ENCODE measurements at places on chromosomes 6 and 20. TPM values are rescaled to one million over a fixed set of nuclear protein-coding genes. Genes with fewer than 3 reads are reported as not detected.

Gene TAGAP
- not detected for total RNA-seq

Gene ZSCAN12
- total RNA-seq, result 17.5 TPM

Gene SLC17A9
- total RNA-seq, result 8.3 TPM

Gene LY6G6C
- 1.3 TPM for total RNA-seq

Gene TUBB2B
- total RNA-seq, result 276 TPM

GRCh38 chr6:142489722-142490610, 188.2 kb downstream of the ADGRG6 start:
- no peak for DNase-seq

DNA sequence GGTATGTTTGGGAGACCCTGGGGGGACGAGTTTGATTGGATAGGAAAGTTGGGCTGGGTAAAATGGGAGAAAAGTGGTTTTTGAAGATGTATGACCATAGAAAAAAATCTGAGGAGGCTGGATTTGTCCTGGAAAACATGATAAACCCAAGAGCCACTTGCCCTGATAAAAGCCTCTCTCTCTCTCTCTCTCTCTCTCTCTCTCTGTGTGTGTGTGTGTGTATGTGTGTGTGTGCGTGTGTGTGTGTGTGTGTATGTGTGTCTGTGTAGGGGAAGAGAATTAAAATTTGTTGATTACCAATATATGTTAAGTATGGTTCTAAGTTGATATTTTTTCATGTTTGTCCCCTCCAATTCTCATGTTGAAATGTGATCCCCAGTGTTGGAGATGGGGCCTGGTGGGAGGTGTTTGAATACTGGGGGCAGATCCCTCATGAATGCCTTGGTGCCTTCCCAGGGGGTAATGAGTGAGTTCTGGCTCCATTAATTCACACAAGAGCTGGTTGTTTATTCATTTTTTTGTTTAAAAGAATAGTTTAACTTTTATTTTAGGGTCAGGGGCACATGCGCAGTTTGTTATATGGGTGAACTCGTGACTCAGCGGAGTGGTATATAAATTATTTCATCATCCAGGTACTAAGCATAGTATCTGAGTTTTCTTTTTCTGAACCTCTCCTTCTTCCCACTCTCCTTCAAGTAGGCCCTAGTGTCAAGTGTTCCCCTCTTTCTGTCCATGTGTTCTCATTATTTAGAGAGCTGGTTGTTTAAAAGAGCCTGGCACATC, 208.8 kb downstream of the TFAP2B start:
- no peak for DNase-seq

GRCh38 chr20:4730780-4731179, 9.1 kb downstream of the PRND start:
- DNase-seq, result no peak

- DNase-seq, result no peak
Observed at GRCh38 chr6:36688739-36689075, 8.9 kb upstream of the RAB44 start.

- no peak for DNase-seq
Observed at GRCh38 chr6:47737406-47737805, 39.0 kb downstream of the ADGRF4 start.

- DNase-seq, result no peak
Observed at GRCh38 chr6:90294614-90294988, 2.0 kb downstream of the BACH2 start.

- no peak for DNase-seq
Observed at GRCh38 chr6:11714116-11714797, 64.3 kb downstream of the ADTRP start.

DNA sequence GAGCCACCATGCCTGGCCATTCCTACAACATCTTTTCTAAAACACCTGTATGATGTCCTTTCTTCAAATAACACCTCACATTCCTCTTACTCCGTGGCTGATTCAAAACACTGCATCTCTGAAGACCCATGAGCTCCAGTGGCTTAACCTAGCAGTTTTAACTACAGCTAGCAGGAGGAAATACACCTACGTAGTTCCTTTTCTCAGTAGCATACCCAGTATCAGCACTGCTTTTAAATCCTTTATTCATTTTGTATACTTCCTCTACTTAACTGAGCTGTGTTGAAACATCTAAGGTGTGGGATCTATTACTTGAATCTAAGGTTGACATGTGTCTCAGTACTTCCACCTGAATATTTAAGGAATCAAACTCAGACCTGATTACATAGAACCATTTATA, 113.6 kb upstream of the CCDC28A start:
- no peak for DNase-seq

DNA sequence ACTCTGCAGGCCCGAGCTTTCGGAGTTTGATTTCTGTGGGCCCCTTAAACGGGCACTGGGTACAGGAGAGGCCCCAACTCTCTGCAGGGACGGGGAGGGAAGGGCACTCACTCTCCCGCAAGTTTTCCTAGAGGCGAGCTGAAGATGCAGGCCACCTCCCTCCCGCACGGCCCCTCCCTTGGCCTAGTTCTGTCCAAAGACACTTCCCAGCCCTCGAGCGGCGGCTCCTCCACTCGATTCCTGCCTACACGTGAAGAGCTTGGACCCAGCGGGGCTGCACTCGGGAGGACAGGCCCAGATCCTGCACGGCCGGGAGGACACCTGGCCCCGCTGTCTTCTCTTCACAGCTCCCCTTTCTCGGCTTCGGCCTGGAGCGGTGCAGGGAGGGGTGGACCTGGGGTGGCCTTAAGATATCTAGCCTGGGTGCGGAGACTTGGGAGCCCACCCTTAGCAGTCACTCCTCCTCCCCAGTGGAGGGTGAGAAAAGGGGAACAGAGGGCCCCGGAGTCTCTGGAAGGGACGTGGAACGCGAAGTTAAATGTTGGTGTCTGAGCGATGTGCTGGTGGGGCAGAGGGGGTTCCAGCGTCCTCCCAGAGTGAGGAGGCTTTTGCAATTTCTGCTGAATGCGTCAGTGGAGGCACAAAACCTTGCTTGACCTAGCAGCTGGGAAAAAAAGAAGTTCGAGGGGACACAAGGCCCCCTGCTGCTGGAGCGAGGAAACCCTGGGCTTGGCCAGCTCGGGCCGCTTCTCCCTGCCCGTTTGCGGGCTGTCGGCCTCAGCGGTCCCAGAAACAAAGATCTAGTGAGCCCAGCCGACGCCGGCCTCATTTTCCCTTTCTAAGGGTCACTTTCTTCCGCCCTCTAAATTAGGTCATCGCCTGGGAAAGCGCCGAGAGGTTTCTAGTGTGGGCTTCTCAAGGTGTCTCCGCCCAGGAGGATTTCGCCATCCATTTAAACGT, 4.9 kb downstream of the OLIG3 start:
- DNase-seq, result peak; percentile 24

DNA sequence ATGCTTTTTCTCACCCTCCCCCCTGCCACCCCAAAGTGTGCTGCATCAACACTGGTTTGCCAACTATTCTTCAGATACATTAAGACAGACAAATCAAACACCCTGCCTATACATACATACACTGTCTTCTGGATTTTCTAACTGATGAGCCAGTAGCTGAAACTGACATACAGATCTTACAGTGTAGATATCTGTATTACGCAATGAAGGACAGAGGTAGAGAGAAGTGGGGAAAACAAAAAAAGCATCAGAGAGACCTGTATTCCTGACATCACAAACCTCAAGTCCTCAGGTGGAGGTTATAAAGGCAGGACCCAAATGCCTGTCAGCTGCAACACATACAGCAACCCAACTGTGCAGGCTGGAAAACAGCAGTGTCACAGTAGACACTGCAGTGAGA, 535.4 kb downstream of the HACE1 start:
- DNase-seq, result no peak
